ENCODE measurements at places on chromosomes 2 and 18.
A peak's percentile ranks its signal among the peaks of the same experiment; 100 is the strongest.

GRCh38 chr18:25435149-25435782 is 83.3 kb upstream of the ZNF521 start:
- DNase-seq: no peak

DNA sequence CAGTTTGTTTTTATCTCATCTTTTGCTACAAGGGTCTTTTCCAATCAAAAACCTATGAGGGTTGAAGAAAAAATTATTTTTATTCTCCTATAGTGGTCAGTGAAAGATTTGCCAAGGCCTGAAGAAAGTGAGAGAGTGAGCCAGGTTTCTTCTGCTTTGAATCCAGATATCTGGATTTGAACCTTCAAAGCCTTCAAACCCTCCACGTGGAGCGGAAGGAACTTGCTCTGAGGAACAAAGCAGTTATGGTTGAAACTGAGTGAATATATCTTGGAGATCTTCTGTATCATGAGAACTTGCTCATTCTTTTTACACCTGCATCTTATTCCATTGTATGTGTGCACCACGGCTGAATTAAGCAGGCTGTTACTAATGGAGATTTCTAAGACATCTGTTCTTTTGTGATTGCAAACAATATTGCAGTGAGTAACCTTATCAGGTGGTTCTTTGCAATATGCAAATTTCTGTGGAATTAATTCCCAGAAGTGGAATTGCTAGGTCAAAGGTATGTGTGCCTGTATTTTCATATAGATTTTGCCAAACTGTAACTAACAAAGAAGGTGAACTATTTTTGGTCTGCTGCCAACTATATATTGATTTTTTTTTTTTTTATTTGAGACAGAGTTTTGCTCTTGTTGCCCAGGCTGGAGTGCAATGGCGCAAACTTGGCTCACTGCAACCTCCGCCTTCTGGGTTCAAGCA is 147.9 kb downstream of the B3GNT2 start:
- DNase-seq: no peak

GRCh38 chr2:28362991-28363521 is 29.6 kb upstream of the FOSL2 start:
- DNase-seq: no peak

DNA sequence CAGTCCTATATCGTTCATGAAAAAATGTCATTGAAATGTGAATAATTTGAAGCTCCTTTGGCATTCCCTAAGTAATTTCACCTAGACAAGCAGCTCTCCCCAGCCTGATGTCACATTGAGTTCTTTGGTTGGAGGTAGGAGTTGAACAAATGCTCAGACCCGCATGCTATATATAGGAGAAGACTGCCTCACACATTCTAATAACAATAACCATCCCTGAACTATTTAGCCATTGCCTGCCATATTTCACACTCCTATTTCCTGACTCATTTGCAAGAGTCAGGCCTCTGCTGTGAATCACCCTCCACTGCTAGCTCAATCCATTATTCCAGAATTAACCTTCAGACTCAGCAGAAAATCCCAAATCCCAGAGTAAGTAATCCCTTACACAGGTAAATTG is 256.6 kb upstream of the ACVR2A start:
- no peak for DNase-seq

DNA sequence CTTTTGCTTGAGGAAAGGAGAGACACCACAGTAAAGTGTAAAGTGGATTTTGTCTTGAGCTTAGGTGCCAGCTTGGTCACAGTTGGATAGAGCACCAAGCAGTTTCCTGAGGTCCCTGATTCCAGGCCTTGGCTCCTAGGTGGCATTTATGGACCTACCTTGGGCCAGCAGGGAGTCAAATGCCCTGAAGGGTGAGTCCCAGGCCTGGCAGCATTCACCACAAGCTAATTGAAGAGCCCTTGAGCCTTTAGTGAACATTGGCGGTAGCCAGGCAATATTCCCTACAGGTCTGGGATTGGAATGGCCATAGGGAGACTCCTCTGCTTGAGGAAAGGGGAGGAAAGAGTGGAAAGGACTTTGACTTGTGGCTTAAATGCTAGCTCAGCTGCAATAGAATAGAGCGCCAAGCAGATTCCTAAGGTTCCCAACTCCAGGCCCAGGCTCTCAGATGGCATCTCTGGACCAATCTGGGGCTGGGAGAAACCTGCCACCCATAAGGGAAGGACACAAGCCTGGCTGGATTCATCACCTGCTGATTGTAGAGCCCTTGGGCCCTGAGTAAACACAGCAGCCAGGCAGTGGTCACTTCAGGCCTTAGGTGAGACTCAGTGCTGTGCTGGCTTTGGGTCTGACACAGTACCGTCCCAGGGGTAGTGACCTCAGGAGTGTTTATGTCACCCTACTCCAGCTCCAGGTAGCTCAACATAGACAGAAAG is 137.5 kb upstream of the OTOS start:
- no peak for DNase-seq

DNA sequence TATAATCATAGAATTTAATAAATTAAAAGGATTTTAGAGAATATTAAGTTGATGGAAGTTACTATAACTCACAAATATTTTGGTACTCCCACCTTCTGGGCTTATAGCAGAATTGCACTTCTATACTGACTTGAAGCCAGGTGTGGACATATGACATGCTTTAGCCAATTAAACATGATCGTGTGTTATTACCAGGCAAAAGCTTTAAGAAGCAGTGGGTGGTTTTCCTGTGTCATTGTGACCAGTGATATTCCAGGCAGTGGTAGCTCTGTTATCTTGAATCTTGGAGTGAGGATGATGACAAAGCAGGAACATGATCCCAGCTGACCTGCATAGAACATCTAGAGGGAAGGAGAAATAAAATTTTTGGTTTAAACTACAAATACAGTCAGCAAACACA is 370.9 kb upstream of the ZEB2 start:
- DNase-seq: no peak

- no peak for DNase-seq
Measured at GRCh38 chr2:8469709-8470493, 212.0 kb upstream of the ID2 start.

DNA sequence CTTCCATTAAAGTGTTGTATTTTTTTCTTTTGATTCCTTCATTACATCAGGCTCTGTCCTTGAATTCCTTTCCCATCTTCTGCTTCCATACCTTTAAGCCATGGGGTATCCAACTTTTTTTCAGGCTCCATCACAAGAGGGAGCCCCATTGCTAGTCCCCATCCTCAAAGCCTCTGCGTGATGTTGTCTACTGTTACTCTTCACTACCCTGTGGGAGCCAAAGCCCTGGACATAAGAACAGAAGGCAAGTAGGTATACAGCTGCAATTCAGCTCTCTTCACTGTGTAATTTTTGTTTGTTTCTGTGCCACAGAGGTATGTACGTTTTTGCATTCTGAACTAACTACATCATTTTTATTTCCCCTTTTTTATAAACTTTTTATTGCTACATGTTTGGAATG is 36.6 kb upstream of the CCNYL1 start:
- no peak for DNase-seq

DNA sequence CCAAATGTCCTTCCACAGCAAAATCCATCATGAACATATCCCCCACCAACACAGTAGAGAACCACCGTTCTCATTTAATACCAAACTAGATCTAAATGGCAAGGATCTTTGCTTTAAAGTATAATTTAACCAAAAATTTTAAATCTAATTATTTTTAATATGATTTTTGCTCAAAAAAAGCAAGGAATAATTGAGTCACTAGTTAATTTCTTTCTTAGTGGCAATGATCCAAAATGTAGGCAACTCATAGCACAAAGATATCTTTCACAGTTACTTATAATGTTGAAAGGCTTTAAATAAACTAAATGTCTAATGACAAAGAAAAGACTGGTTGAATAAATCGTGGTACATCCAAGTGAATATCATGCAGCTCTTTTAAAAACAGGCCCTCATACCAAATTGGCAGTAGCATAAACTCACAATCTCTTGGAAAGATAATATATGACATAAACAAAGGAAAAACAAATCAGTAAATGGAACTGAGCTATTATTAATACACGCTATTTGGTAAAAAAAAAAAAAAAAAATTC is 20.3 kb downstream of the PTPN2 start:
- no peak for DNase-seq

- no peak for DNase-seq
Measured at GRCh38 chr2:237497009-237497837, 10.2 kb downstream of the MLPH start.

DNA sequence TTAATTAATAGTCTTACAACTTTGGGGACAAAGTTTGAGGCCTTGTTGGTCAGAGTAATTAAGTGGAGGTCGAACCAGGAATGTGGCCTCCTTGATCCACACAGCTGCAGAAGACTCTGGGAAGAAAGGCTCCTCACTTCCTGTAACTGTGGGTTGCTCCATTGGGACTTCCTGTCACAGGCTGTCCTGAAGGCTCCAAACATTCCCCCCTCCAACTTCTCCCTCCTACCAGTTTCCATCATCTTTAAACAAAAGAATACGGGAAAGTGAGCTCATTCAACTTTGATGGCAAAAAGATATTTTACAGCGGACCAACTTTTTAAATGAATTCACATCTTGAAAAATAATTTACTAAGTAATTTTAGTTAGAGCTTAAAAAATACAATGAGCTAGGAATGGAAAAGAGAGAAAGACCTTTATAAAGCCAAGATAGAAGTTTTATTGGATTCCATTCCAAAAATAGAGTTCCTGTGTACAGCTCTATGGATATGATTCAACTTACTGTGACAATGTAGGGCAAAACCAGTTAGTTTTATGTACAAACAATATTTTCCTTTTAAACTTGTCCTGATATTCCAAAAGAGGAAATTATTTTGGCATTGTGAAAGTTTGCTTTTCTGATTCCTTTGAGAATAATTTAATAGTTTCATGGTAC is 212.0 kb upstream of the NABP1 start:
- DNase-seq: no peak

- no peak for DNase-seq
Measured at GRCh38 chr2:216404010-216404618, 8.2 kb upstream of the SMARCAL1 start.

GRCh38 chr18:68797871-68798270 is at the start of gene CCDC102B:
TSS of gene CCDC102B (plus strand) at chr18:68798080. CDS start at chr18:68836764, 38,684 bp downstream.
- DNase-seq: peak; percentile 1

DNA sequence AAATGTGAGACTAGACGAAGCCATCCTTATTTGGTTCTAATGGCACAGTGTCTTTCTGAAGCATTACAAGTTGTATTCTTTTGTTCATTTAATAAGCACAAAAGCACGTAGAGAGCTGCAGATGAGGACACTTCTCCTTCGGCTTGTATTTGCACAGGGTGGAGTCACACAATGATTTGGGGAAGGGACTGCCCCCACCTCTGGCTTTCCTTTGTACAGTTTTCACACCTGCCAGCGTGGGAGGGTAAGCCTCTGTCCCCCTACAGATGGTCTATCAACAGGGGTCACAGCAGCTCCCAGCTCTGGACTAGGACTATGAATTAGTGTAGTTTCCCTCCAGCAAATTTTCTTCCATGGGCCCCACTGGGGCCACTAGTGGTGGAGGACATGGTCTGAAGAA is 108.2 kb upstream of the KLHL14 start:
- DNase-seq: peak; percentile 69

GRCh38 chr2:63680455-63680854 is 91.7 kb downstream of the MDH1 start:
- DNase-seq: no peak

GRCh38 chr2:120544522-120544921 is 191.1 kb upstream of the GLI2 start:
- DNase-seq: no peak

GRCh38 chr18:58044370-58045241 is 580 bp downstream of the NEDD4L start:
- peak; percentile 84 for DNase-seq

- no peak for DNase-seq
Measured at GRCh38 chr2:40786636-40787035, 334.7 kb upstream of the SLC8A1 start.

GRCh38 chr2:117536139-117536538 is 278.4 kb upstream of the DDX18 start:
- no peak for DNase-seq

- no peak for DNase-seq
Measured at GRCh38 chr2:111173338-111173737, 52.6 kb downstream of the BCL2L11 start.

- DNase-seq: no peak
Measured at GRCh38 chr2:37281916-37282315, 42.7 kb downstream of the PRKD3 start.

GRCh38 chr2:127413782-127414637 is 4.2 kb upstream of the PROC start:
- no peak for DNase-seq

DNA sequence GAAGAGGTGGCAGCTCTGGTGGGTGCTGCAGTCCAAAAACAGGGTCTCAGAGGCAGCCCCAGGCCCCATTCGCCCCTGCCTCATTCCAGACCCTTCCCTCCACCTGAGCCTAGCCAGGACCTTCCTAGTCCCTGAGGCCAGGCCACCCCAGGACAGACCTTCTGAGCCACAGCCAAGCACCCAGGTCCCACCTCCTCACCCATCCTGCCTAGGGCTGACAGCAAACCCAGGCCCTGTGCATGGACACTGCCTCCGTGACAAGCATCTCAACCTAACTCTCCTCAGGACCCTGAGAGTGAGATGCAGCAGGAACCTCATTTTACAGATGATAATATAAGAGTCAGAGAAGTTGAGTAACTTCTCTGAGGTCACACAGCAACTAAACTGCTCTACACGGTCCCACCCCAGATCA is 15.5 kb downstream of the ADRA2B start:
- no peak for DNase-seq

GRCh38 chr2:33512112-33512511 is 35.7 kb downstream of the RASGRP3 start:
- DNase-seq: no peak

DNA sequence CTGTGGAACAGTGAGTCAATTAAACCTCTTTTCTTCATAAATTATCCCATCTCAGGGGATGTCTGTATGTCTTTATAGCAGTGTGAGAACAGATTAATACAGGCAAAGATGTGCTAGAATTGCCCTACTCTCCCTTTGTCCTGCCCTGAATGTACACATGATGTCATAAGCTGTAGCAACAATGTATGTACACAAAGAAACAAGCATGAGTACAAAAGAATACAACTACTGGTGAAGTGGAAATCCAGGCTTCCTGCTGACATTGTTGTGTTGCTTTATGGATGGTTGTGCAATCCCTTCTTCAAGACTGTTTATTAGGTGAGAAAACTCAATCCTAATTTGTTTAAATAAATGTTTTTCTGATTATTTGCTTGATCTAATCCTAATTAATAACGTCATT is 446.6 kb downstream of the DSC3 start:
- peak; percentile 16 for DNase-seq

GRCh38 chr2:212537726-212538304 is 787 bp downstream of the ERBB4 start:
- no peak for DNase-seq

- DNase-seq: no peak
Measured at GRCh38 chr2:162106146-162106551, 32.1 kb upstream of the DPP4 start.

GRCh38 chr2:206790311-206790935 is 25.0 kb downstream of the FASTKD2 start:
- DNase-seq: no peak

DNA sequence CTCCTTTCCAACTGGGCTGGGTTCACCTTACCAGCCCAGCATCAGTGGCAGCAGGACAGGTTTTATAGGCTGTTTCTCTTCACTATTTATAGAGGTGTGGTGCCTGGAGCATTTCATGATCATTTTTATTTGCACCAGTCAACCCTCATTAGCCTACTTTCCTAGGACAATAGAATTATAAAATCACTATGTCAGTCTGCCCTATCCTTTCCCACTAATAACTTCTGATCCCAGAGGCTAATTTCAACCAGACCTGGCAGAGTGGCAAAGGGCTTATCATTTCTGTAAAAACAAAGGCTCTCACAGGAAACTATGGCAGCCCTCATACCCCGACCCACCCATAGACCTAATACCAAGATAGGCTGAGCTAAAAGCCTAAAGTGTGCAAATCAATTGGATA is 243.5 kb upstream of the TMEFF2 start:
- DNase-seq: no peak
